ENCODE measurements at places on chromosomes 13 and 19.

GRCh38 chr19:46841458-46842083 lies 9.1 kb downstream of the AP2S1 start:
- DNase-seq, result no peak

- no peak for DNase-seq
These were observed 59.7 kb downstream of the SIPA1L3 start for GRCh38 chr19:37966662-37967231.

DNA sequence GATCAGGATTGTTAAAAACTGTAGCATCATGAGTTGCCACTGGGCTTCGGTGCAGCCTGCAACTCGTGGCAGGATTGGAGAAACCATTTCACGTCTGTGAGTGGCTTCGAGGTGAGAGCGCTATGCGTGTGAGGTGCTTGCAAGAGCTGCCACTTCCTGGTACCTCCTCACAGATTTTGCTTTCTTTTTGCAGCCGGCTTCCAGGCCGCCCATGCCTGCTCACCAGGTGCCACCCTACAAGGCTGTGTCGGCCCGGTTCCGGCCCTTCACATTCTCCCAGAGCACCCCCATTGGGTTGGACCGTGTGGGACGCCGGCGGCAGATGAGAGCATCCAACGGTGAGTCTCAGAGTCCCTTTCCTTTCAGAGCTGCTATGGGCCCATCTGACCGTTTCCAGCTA lies 57.9 kb upstream of the C1QTNF9 start:
- no peak for DNase-seq

DNA sequence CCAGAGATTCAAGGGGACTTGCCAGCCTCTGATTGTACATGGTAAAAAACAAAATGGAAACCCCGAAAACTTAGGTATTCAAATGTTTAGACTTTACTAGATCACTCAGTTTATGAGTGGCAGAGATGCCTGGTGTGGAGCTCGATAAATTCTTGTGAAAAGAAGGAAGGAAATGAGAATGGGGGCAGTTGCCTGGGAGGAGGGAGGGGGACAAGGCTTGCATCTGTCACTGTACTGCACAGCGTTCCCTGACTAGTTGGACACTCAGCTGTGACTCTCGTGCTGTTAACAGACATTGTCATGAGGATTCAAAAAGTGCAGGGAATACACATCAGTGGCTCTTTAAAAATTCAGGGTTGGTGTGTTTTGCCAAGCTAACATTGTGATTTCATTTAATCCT lies 232.9 kb downstream of the ZIC5 start:
- DNase-seq, result no peak

DNA sequence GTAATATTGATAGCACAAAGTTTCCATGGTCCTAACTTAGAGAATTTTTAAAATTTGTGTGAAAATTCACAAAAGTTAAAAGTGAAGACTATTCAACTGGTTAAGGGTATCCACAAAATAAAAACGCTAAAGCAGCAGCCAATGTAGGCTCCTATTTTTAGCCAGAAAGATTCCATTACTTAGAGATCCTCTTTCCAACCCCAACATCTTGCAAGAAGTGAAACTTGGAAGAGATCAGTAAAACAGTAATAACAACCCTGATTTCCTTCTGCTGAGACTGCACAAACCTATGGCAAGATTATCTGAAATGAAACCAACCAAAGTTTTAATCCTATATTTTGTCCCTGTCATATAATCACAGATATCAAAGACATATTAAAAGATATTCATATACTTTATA lies 8.5 kb downstream of the TBC1D4 start:
- DNase-seq, result no peak

- no peak for DNase-seq
These were observed 109.5 kb upstream of the SPATA13 start for GRCh38 chr13:24050796-24051715.
